ENCODE measurements at places on chromosomes 7 and 10. TPM values are rescaled to one million over a fixed set of nuclear protein-coding genes. Genes with fewer than 3 reads are reported as not detected.

DNA sequence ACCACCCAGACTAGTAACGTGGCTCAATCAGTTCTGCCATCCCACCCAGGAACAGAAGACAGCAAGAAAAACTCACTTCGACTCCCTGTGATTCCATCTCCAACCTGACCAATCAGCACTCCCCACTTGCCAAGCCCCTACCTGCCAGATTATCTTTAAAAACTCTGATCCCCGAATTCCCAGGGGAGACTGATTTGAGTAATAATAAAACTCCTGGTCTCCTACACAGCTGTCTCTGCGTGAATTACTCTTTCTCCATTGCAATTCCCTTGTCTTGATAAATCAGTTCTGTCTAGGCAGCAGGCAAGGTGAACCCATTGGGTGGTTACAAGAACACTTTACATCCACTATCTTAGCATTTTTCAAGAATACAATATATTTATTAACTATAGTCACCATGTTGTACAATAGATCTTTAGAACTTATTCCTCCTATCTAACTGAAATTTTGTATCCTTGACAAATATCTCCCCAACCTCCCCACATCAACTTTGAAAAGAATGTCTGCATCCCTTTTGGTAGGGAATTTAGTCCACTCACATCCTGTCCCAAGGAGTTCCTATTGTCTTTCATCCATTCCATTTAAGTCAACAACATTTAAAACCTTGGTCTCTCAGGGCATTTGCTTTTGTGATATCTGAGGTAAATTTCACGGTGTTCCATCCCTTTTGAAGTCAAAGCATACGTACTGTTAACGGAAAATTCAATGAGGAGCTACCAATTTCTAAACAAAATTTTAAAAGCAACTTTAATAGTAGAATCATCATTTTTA lies 163.7 kb downstream of the MACC1 start:
- no peak for DNase-seq

DNA sequence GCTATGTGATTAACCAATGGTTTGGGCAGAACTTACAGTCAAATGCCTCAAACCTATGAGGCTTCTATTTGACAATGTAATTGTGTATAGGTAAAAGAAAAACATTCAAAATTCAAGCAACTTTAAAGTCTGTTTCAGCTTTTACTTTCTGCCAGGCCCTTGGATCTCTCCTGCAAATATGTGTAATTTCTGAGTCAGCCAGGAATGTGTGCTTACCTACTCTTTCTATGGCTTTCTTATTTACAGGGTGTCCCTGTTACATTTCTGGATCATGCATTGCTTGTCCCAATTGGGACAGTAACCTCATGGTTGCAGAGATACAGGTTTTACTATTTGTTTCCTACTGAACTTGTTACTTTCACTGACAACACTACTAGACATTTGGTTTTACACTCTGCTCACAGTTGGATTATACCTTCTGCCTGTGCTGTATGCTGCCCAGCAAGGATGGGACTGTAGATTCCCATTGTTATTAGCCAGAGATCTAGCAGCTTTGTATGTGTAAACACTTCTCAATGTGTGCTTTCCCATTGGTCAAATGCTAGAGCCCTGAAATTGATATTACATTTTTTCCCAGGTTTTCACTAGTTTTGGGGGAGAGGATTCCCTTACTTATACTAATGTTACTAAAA lies 355.3 kb downstream of the ARL4A start:
- DNase-seq: no peak

GRCh38 chr7:135441791-135442190 lies 68.1 kb downstream of the CNOT4 start:
- DNase-seq: no peak

- no peak for DNase-seq
Measured at GRCh38 chr10:32105782-32106382, 49.7 kb upstream of the KIF5B start.

KAZALD1 gene
- total RNA-seq: 9.3 TPM
